Stimulated activated CD8-positive, alpha-beta memory T cell treated with anti-CD3 and anti-CD28 coated beads, Interleukin-7, amount 100 ng/mL, for 24 hours (primary cell): ENCODE measurements at places on chromosomes 4 and X.

DNA sequence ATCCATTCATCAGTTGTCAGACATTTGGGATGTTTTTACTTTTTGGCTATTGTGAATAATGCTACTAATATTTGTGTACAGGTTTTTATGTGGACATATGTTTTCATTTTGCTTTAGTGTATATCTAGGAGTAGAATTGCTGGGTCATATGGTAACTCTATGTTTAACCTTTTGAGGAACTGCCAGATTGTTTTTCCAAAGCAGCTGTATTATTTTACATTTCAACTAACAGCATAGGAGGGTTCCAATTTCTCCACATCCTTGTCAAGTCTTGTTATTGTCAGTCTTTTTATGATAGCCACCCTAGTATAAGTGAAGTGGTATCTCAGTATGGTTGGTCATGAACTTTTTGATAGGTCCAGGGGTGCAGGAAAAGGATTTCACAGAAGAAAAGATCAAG is 114.5 kb upstream of the FAM9C start:
- DNase-seq = no peak

GRCh38 chrX:3697220-3697684 is 16.2 kb downstream of the PRKX start:
- DNase-seq = no peak

DNA sequence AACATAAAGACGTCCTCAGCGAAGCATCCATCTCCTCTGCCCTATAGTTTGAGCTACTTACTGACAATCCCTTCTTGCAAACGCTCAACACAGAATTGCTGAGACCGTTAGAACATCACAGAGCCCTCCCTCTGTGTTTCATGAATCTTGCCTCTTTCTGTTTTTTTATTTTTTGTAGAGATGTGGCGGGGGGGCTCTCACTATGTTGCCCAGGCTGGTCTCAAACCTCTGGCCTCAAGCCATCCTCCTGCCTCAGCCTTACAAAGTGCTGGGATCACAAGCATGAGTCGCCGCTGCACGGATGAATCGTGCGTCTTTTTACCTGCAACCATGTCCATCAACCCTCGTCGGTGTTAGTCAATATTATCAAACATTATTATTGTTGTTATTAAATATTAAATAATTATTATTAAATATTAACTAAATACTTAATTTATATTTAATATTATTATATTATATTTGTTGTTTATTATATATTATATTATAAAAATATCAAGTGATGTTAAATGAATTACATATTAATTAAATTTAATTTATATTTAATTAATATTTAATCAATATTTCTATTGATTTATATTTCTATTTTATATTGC is 200.7 kb downstream of the CRLF2 start:
- no peak for DNase-seq

- no peak for DNase-seq
These were observed 122.4 kb downstream of the C4orf33 start for GRCh38 chr4:129218360-129218759.

- DNase-seq = no peak
These were observed 47.3 kb downstream of the SATL1 start for GRCh38 chrX:85196319-85196718.

- DNase-seq = no peak
These were observed 7.0 kb downstream of the SH3BGRL start for GRCh38 chrX:81208916-81209315.

DNA sequence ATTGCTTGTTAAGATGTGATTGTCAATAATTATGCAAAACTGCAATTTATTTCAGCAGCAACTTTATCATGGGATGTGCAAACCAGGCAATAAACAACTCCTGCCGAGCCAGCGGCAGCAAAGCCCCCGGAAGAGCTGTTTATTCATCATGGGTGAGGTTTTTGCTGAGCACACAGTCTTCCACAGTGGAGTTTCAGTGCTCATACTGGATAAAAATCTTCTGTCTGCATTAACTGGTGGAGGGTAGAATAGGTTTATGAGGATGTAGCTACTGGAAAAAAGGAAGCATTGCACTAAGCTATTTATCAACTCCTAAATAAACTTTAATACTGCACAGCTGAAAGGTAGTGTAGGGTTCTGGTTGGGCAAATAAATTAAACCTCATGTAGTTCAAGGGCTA is 557.4 kb upstream of the FTHL17 start:
- DNase-seq = no peak

DNA sequence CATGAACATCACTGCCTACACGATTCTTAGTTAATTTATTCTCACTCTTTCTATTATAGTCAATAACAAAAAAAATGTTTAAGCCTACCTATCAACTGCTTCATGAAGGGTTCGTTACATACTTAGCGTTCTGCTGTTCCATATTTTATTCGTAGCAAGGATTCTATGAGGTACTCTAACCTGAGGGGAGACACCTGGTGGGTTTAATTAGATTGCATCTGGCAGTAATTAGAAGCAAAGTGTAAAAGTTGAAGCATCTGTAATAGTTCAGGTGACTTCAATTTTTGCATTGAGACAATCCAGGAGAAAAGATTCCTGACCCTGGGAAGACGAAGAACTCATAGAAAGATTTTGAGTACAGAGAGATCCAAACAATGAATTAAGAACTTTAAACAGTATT is 1655.8 kb upstream of the TENM3 start:
- DNase-seq = no peak

- DNase-seq = no peak
These were observed 38.9 kb downstream of the STARD8 start for GRCh38 chrX:68686097-68686977.

DNA sequence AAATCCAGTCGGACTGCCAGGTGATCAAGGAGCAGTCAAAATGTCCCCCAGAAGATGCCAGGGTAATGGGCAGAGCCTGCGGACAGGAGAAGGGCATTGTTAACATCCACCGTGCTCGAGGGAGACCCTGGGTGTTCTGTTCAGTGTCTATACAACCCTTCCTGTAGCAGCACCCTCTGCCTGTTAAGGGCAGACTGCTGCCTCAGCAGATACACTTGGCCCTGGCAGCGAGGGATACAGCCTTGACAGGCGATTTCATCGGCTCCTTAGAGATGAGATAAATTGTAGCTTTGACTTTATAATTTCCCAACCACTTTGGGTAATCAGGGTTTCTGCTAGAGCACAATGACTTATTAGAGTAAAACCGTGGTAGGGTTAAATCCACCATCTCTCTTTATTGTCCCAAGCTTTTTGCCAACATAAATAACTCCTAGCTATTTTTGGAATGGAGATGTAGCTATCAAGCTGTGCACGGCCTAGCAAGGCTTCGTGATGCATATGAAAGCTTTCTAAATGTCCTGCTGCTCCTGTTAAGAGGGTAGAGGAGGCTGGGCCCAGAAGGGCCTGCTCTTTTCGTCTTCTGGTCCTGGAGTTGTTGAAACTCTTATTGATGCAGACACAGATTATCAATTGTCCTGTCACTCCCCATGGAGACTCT is 195.9 kb downstream of the CPEB2 start:
- DNase-seq = no peak

- no peak for DNase-seq
These were observed 108.5 kb downstream of the FAM53A start for GRCh38 chr4:1575418-1576303.

GRCh38 chrX:46642145-46642544 is 68.6 kb downstream of the CHST7 start:
- DNase-seq = no peak

- DNase-seq = no peak
These were observed 37.7 kb upstream of the RAB33B start for GRCh38 chr4:139416073-139416673.

- DNase-seq = no peak
These were observed 188.4 kb upstream of the MAOA start for GRCh38 chrX:43467608-43468234.

- no peak for DNase-seq
These were observed 593.0 kb upstream of the TENM3 start for GRCh38 chr4:181650033-181650825.

GRCh38 chrX:34839451-34839850 is 103.1 kb upstream of the FAM47B start:
- DNase-seq = no peak

GRCh38 chr4:4720646-4721045 is 138.8 kb upstream of the MSX1 start:
- no peak for DNase-seq

DNA sequence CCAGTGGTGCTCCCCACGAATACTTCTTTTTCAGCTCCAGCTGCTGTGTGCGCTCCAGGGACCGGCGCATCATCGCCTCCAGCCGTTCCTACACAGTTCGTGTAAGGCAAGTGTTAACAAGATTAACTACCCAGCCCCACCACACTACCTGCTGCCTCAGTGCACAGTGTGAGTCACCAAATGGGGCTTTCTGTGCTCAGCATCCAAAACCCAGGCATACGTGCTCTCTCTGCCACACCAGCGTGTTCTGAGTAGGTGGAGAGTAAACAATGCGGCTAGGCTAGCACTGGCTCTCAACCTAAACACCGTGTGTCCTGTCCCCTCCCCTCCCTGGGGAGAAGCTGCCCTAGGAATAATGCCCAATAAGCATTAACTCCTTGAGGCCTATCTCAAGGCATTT is 60.0 kb downstream of the MAP7D2 start:
- DNase-seq = no peak

GRCh38 chr4:55921093-55921492 is 27.7 kb upstream of the CEP135 start:
- DNase-seq = no peak

GRCh38 chrX:104565791-104566680 is at the start of gene IL1RAPL2:
Gene IL1RAPL2 (plus strand): TSS chrX:104566199.
- no peak for DNase-seq

GRCh38 chrX:41707218-41707617 is 16.8 kb upstream of the GPR82 start:
- DNase-seq = no peak

DNA sequence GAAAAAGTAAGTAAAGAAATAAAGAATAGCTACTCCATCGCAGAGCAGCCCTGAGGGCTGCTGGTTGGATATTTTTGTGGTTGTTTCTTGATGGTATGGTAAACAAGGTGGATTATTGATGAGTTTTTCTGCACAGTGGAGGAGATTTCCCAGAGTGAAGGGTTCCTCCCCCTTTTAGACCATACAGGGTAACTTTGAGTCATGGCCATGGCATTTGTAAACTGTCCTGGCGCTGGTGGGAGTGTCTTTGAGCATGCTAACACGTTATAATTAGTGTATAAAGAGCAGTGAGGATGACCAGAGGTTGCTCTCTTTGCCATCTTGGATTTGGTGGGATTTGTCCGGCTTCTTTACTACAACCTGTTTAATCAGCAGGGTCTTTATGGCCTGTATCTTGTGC is 128.2 kb downstream of the ASMT start:
- no peak for DNase-seq

DNA sequence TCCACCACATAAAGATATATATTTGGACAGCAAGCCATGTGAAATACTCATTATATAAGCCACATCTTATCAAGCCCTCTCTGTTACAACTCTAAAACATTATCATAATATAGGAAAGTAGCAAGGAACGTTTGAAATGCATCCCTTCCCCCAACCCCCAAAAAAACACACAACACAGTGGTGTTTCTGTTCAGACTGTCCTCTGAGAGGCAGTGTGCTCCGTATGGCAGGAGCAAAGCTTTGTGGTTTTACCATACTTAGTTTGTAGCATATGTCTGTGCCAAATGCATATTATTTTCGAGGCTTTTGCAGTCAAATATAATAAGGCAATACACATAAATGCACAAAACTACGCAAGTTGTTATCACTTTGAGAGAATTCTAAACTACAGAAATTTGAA is 194.2 kb downstream of the RAPGEF2 start:
- no peak for DNase-seq

DNA sequence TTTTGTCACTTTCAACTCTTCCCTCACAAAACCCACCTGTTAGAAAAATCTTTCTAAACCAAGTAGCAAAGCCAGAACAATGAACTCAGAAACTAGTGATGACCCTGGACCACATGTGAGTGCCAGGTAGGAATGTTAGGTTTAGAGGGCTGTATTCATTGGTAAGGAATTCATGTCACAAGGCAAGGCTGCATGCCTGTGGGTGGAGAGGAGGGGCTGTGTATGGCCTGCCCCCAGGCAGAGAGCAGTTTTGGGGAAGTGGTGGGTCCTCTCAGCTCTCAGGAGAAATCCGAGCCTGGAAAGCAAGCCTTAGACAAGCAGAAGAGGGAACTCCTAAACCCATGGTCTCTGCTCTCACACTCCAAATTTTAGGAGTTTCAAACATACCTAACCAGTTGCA is 2.4 kb downstream of the RNF175 start:
- DNase-seq = no peak

DNA sequence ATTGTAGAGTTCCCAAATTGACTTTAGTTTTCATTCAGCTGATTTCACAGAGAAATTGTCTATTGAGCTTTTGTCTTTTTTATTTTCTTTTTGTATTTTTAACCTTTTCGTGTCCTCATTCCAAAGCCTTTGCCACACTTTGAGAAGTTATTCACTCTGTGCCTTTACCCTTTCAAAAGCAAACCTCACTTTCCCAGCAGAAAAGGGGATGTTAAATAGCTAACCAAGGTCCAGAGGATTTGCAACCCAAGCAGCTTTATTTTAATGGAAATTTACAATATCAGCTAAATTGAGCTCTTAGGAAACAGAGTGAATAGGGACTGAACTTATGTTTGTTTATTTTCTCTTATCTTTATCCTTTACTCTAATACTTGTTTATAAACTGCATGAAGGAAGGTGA is 428.8 kb downstream of the PCDH7 start:
- DNase-seq = no peak

DNA sequence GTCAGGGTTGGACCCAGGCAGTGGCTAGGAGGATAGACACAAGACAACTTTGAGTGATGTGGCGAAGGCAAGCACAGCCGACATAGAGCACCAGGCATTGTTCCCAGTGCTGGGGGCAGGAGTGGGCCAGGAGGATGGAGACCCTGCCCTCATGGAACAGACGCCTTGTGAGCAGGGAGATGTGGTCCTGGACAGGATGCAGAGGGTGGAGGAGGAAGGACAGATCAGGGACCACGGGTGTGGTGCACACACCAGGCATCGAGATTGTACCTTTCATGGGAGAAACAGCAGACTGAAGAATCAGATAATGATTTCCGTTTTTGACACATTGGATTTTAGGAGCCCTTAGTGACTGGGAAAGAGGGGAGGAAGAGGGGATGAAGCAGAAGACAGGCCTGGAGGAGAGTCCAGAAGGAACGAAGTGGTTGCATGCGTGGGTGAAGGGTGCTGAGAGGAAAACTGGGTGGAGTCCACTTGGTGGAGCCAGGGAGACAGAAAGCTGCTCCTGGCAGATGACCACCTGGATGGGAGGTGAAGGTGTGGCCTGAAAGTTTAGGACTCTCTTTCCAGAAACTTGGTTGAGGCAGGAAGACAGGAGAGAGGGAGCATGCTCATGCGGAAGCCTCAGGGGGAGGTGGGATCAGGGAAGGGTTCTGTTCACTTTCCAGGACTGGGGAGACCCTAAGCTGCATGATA is 27.9 kb upstream of the MAP3K15 start:
- DNase-seq = no peak

- no peak for DNase-seq
These were observed 2.8 kb upstream of the CLCN5 start for GRCh38 chrX:49919617-49920016.

GRCh38 chr4:10144966-10145365 is 28.4 kb upstream of the WDR1 start:
- DNase-seq = no peak

DNA sequence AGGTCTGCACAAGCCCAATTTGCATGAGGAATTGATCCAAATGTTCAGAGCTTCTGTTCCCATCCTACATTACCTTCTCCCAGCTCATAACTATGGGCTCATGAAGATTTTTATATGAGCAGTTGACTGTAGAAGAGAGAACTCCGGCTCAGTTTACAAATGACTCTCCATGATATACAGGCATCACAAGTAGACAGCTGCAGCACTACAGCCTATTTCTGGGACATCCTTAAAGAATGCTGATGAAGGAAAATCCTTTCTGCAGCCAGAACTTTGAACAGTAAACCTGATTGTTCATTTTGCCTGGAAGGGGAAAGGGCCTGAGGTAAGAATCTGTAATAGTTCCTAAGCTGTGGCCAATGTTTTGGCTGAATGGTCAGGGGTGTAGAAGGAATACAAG is 174.1 kb upstream of the CXCL13 start:
- DNase-seq = no peak
